Skin of body (tissue), 3 donors: ENCODE measurements at places on chromosomes 5 and 9. TPM values are rescaled to one million over a fixed set of nuclear protein-coding genes. Genes with fewer than 3 reads are reported as not detected.

Gene CCIN
- 0.89 TPM for total RNA-seq

Gene MAMDC4
- total RNA-seq = 2.5 TPM

Gene NR5A1
- not detected for total RNA-seq

Gene NXNL2
- not detected for total RNA-seq

Gene ACOT12
- total RNA-seq = 0.10 TPM

Gene NIM1K
- 0.10 TPM for total RNA-seq

Gene SLC46A2
- total RNA-seq = 1.2 TPM

Gene RASGRF2
- total RNA-seq = 2.1 TPM

Gene RLN1
- not detected for total RNA-seq

Gene RALGDS
- total RNA-seq = 47.4 TPM

Gene AFF4
- total RNA-seq = 66.3 TPM

Gene CCNG1
- 125 TPM for total RNA-seq

Gene FBN2
- total RNA-seq = 88.3 TPM

Gene HRCT1
- not detected for total RNA-seq

Gene AJM1
- 0.79 TPM for total RNA-seq

Gene PCDHGC4
- total RNA-seq = 5.3 TPM

Gene ARL15
- total RNA-seq = 73.2 TPM

Gene MAPK9
- 18.8 TPM for total RNA-seq

Gene CD14
- total RNA-seq = 52.3 TPM

Gene ARL14EPL
- total RNA-seq = not detected

Gene EIF4E1B
- not detected for total RNA-seq

Gene PCDHA10
- total RNA-seq = 0.20 TPM

Gene CNTFR
- total RNA-seq = 7.5 TPM

Gene DNAH5
- total RNA-seq = 0.20 TPM

Gene IFNE
- not detected for total RNA-seq

Gene CARD6
- total RNA-seq = 3.9 TPM

Gene CXXC5
- 29.4 TPM for total RNA-seq

Gene CCDC171
- 9.2 TPM for total RNA-seq

Gene SPINK6
- not detected for total RNA-seq

Gene PDE8B
- total RNA-seq = 5.3 TPM

Gene EGFL7
- total RNA-seq = 29.0 TPM

Gene NEURL1B
- total RNA-seq = 15.9 TPM

Gene CEL
- 0.79 TPM for total RNA-seq

Gene SHC3
- total RNA-seq = 0.79 TPM

Gene ROR2
- total RNA-seq = 12.0 TPM

Gene CAMK2A
- total RNA-seq = 4.0 TPM

Gene SLC6A19
- total RNA-seq = not detected

Gene SHLD3
- total RNA-seq = 4.2 TPM

Gene ZFP2
- total RNA-seq = 1.9 TPM

Gene ERAP2
- 2.2 TPM for total RNA-seq

Gene ACTBL2
- total RNA-seq = 5.8 TPM

Gene GNPDA1
- 20.6 TPM for total RNA-seq

Gene FRRS1L
- 1.5 TPM for total RNA-seq

Gene SV2C
- 0.10 TPM for total RNA-seq

Gene VCAN
- 396 TPM for total RNA-seq
